ENCODE measurements at places on chromosomes 3 and 15.

DNA sequence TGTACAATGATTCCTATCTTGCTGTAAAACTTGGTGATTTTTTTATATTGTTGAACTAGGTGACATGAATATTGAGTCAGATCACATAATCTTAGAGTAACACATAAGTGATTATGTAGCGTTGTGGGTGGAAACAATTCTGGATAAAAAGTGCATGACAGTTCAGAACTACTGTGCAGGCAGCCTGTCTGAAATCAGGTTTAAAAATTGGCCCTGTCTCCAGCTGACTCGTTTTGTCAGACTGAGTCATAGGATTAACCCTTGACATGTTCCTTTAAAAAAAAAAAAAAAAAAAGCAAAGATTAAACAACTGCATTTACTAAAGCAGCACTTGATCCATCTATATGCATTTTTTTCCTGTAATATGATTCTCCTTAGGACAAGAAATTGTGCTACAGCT is 160.0 kb upstream of the CGNL1 start:
- no peak for DNase-seq

DNA sequence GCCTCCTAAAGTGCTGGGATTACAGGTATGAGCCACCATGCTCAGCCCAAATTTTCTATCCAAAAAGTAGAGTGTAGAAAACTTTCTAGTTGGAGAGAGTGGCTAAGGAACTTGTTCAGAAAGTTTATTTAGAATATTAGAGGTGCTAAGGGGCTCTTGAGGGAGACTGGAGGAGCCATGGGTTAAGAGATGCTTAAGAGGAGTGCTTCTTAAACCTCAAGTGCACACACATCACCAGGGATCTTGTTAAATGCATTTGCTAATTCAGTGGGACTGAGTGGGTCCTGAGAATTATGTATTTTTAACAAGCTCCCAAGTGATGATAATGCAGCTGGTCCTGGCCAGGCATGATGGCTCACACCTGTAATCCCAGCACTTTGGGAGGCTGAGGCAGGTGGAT is 29.7 kb upstream of the SLMAP start:
- DNase-seq = no peak

GRCh38 chr3:187464682-187465081 is 96.5 kb downstream of the RTP4 start:
- DNase-seq = no peak

GRCh38 chr3:51930439-51930838 is 11.3 kb downstream of the RRP9 start:
- no peak for DNase-seq

DNA sequence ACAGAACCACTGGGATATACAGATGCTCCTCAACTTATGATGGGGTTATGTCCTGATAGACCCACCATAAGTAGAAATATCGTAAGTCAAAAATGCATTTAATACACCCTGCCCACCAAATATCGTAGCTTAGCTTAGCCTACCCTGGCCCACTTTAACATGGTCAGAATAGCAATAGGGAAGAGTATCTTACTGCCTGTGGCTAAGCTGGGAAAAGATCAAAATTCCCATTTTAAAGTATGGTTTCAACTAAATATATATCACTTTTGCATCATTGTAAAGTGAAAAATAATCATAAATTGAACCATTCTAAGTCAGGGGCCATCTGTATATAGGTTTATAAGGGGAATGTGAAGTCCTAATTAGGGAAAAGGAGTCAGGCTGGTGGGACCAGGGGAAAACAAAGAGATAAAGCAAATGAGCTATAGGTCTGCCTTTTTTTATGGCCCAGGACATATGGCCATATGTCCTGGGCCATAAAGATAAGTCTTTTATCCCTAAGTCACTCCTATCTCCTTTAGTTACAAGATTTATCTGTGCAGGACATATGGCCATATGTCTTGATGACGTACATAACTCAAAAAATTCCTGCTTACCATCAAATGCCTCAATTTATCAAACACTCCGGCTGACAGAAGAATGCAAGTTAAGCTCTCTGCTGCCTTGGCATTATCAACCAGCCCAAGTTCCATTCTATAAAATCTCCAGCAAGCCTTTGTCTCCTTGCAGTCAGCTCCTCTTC is 11.2 kb downstream of the RTP3 start:
- DNase-seq = no peak

GRCh38 chr3:187400756-187401155 is 32.6 kb downstream of the RTP4 start:
- no peak for DNase-seq

DNA sequence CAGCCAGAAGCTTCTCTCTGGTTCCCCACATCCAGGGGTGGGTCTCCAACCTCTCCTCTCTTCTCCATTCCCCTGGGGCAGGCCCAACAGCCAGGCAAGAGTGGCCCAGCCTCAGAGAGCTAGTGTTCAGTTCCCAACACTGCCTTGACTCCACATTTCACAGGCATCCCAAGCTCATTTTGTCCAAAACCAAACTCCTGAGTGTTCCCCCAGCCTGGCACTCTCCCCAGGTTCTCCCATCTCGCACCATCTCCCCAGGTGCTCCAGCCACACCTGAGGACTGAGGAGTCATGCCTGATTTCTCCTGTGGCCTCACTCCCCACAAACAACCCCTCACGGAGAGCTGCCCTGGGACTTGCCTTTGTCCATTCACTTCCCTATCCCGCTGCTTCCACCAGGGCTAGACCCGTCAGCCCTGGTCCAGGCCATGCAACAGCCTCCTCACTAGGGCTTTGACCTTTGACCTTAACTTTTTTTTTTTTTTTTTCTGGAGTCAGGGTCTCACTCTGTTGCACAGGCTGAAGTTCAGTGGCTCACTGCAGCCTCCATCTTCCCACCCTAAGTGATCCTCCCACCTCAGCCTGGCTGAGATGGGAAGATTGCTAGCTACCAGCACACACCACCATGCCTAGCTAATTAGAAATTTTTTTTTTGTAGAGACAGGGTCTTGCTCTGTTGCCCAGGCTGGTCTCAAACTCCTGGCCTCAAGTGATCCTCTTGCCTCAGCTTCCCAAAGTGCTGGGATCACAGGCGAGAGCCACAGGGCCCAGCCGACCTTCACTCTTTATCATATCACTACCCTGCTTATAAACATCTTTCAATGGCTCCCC is 3.9 kb upstream of the CSK start:
- no peak for DNase-seq

DNA sequence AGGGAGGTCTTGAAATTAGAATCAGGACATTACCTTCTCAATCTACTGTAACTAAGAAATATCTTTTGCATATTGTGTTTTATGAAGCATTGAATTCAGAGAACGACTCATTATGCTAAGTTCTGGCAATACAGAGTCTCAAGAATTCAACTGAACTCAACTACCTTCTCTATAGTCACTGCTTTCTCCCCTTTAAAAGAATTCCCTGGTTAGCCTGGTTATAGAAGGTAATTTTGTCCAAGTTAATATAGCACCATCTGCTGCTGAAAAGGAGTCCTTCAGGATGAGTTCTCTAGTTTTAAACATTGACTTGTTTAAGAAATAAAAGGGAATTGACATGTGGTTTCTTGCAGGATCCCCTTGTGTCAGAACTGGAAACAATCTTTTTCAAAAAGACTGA is 60.2 kb downstream of the IL16 start:
- DNase-seq = no peak

DNA sequence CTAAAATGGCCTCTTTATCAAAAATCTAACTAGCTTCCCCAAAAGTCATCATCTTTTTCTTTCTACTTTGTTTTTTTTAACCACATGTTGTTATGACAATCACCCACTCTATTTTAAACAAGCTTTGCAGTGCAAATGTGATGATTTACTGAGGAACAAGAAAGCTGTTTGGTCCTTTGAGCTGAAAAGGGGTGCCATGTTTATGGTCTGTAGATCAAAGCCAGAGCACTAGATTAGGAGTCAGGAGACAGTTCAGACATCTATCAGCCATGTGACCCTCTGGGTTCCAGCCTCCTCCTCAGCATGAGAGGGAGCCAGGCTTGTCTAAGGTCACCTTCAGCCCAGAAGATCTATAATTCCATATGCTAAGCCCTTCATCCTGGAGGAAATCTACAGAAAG is 65.9 kb downstream of the RPL22L1 start:
- no peak for DNase-seq

DNA sequence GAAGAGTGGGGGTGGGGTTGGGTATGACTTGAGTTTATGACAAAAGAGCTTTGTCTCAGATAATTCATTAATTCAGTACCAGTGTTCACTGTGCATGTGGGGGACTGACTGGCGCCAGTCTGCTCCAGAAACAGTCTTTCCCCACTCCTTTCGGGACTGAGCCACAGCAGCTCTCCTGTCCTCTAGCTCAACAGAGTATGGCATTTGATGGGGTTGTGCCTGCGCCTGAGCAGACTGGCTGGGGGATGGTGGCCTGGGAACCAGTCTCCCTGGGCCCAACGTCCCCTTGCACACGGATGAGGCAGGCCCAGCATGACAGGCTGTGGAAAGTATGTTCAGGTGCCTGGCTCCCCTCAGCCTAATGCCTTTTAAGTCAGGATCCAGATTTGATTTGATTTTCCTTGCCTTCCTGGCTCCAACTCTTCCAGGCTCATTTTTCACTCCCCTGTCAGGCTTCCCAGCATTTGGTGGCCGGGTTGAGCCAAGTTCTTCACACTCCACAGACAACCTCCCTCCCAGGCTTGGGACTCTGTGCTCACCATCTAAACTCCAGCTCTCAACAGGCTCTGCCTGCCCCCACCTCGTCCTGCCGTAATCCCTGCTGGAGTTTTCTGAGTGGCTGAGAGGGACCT is 105.0 kb downstream of the MYLK start:
- no peak for DNase-seq

DNA sequence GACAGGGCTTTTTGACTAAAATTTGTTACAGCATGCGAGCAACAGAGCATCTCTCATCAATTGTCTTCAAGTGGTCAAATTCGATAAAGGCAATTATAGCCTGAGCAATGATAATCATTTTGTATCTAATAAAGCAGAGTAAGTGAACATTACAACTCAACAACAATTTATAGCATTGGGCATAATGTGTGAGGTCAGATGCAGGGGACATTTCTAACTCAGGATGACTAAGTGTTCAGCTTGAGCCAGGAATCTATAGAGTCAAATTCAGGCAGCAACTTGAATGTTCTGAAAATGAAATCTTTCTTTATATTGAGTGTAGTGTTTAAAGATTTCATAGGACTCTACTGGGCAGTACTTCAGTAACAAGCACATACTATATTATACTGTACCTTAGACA is 1226.0 kb downstream of the ZPLD1 start:
- DNase-seq = no peak

- DNase-seq = no peak
Measured at GRCh38 chr3:11289864-11290263, 17.7 kb downstream of the ATG7 start.

GRCh38 chr15:47194718-47195117 is 522.6 kb upstream of the SEMA6D start:
- DNase-seq = no peak

DNA sequence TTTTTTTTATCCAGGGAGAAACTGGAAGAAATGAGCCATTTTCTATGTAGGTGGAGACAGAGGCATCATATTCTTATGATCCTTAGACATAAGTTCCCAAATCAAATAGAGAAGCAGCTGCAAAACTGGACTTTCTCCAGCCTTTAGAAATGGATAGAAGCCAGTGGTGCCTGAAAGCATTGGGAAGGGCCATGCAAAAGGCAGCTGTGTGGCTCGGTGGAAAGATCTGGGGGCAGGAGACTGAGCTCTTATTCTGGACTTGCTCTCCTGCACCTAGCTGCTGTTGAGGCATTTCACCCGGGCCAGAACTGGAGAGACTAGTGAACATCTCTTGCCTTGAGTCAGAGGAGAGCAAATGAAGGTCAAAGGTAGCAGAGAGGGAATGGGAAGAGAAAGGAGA is 73.1 kb downstream of the TFG start:
- DNase-seq = no peak

GRCh38 chr3:99634881-99635280 is 3.5 kb upstream of the COL8A1 start:
- DNase-seq = no peak

- DNase-seq = no peak
Measured at GRCh38 chr3:176661432-176661964, 535.8 kb downstream of the TBL1XR1 start.

DNA sequence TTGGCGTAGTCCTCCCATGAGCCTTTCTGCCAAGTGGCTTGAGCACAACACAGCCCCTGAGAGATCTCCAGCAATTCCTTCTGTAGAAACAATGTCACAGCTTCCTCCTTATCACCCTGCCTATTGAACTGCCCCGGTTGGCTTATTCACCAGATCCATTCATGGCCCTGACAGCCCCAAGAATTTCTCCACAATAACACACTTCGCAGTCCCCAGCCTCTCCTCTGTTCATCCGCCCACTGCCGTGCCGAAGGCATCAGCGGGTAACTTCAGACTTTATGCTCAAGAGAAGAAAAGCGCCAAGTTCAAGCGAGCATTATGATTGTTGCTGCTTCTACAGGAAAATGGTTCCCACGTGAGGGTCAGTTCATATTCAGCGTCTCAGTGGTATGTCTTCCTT is 403.9 kb downstream of the VPS13C start:
- no peak for DNase-seq

- no peak for DNase-seq
Measured at GRCh38 chr15:82972990-82973389, 13.0 kb upstream of the RAMAC start.

DNA sequence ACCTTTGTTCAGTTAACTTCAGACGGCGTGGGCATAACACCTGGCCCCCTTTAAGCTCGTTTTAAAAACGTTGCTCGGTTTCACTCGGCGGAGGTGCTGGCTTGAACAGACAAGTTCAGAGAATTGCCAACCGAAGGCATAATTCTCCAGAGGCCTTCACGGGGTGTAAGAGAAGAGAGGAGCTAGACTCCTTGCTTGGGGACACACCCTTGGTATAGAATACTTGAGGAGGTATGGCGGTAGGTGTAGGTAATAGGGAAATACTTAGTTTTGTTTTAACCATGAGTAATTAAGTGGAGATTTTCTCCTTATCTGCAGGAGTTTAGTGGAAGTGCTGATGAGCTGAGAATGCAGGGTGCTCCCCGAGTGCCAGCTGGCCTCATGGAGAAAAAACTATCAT is 921 bp downstream of the FBXL2 start:
- DNase-seq = no peak

- no peak for DNase-seq
Measured at GRCh38 chr3:31979001-31979697, 1.9 kb downstream of the OSBPL10 start.

GRCh38 chr3:68751888-68752287 is 180.5 kb downstream of the TAFA4 start:
- DNase-seq = no peak

DNA sequence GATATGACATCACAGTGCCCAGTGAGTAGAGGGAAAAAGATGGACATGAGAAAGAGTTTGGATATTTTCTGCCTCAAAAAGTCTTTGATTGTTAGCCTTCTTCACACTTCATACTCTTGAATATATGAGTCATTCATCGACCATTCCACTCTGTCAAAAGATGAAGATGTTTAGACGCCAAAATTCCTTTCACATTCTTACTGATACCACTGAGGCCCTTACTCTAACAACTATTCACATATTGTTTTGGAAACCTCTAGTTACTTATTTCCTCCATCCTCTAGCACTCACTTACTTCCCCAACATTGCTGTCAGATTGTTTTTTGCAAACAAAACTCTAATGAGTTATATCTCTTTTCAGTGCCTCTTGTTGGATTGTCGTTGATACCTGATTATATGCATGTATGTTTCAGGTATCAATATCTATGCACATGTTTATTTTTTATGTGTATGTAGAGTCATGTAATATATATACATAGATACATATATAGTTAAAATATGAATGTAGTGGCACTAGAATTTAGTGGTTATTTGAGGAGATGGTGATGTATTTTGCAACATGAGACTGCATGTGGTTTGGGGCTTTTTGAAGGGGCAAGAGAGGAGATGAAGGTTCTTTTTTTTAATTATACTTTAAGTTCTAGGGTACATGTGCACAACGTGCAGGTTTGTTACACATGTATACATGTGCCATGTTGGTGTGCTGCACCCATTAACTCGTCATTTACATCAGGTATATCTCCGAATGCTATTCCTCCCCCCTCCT is 40.0 kb upstream of the OR5H6 start:
- DNase-seq = no peak

All from stimulated activated CD8-positive, alpha-beta memory T cell treated with anti-CD3 and anti-CD28 coated beads, Interleukin-2, amount 100 ng/mL, for 1 hour (primary cell).